ENCODE measurements at places on chromosomes 1 and 21.

- no peak for DNase-seq
Observed at GRCh38 chr1:89918794-89919155, 76.1 kb upstream of the ZNF326 start.

- no peak for DNase-seq
Observed at GRCh38 chr1:66147226-66147835, 354.6 kb downstream of the PDE4B start.

- DNase-seq, result no peak
Observed at GRCh38 chr1:159699246-159699645, 15.1 kb downstream of the CRP start.

GRCh38 chr1:2273401-2274090 lies 45.4 kb downstream of the SKI start:
- no peak for DNase-seq

DNA sequence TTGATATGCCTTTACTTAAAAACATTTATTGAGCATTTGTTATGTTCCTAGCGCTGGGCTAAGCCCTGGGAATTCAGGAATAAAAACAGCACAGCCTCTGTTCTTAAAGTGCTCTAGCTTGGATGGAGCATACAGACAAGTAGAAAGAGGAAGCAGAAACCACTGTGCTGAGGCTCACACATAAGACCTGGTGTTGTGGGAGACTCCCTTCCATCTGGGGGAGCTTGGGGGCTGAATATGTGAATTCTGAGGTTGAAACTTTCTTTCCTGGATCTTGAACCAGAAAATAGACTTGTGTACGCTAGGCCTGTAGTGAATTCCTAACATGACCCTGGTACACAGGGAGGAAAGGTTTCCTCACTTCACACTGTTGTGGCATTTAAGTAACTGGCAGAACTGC lies 209.9 kb downstream of the ZNF326 start:
- DNase-seq, result no peak

- no peak for DNase-seq
Observed at GRCh38 chr1:239388159-239388485, 1.8 kb downstream of the CHRM3 start.
